ENCODE measurements at places on chromosomes 6 and 20.
A peak's percentile ranks its signal among the peaks of the same experiment; 100 is the strongest.

DNA sequence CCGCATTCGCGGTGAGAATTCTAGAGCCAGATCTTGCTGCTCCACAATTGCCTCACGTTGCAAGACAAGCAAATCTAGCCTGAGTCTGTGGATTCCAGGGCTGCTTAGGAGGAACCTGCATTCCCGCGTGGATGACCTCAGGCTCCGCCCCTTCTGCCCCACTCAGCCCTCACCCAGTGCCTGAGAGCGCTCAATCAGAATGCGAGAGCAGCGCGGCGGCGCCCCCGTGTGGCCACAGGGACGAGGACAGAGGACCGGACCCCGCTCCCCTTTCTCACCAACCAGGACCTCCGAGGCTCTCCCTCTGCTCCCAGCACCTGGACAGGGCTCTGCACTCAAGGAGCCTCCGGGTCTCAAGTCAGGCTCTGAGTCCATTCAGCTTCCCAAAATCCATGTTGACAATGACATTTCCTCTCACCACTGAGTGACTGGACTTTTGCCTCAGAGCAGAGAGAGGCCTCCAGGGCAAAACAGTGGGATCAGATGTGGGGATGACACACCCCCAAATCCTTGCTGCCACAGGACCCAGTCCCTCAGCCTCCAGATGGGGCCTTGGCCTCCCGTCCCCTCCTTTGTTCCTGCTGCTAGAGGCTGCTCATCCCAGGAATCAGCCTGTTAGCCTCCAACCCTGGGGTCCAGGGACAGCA is 52.0 kb downstream of the RPP21 start:
- DNase-seq = peak; percentile 79

GRCh38 chr6:126913651-126914050 is 204.8 kb upstream of the RSPO3 start:
- DNase-seq = no peak

- no peak for DNase-seq
Measured at GRCh38 chr6:167572841-167573271, 248.0 kb downstream of the TTLL2 start.

DNA sequence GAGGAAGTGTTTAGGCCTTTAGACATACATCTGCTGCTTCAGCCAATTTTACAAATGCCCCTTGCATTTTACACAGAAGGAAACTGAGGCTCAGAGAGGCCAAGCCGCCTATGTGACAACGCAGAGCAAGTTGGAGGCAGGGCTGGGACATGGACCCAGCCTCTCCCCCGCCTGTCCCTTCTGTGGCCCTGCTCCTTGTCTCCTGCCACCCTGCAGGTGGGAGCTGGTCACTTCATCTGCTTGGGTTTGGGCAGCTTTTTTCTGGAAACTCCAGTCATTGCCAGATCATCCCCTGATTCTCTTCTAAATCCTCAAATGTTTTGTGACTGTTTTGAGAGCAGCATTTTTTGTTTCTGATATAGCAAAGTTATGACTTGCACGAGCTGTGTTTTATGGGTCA is 68.9 kb downstream of the DLGAP4 start:
- no peak for DNase-seq

DNA sequence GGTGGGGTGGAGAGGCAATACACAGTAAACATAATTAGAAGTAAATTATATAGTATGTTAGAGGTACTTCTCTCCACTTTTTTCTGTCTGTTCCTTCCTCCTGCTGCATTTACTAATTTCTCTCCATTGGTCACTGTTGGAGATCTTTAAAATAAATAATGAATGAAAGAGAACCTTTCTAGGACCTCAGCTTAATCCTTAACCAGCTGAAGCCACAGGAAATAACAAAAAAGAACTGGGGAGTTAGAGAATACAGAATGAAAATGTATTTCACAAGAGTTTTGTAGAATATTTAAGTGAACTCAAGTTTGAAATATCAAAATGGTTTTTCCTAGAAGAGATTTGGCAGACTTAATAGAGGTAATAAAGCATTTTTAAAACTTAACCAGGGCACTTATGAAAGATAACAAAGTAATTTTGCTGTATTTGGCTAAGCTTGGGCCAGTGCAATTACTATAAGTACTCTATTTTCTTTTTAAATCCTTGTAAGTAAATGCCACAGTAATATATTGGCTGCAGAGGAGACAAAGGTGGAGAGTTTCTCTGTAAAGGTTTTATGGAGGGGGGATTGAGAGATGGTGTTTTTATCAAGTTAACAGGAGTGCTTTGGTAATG is 405.0 kb downstream of the CDKAL1 start:
- DNase-seq = no peak

- no peak for DNase-seq
Measured at GRCh38 chr6:32247401-32247800, 23.5 kb upstream of the NOTCH4 start.

- no peak for DNase-seq
Measured at GRCh38 chr6:88238901-88239300, 72.8 kb upstream of the CNR1 start.

DNA sequence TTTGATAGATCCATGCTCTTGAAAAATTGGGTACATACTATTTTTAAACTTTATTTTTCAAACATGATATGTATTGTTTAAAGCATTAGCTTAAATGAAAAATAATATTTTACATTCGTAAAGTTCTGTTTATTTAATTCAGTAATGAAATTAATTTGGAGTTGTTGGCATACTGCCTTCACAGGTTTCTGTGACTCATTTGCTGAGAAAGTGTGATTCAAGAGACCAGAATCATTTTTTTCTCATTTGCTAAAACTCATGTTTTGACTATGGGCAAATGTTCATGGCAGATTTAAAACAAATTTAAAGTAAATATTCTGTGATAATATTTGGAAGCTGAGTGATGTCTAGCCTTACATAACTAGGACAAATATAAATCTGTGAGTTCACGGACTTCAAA is 230.4 kb downstream of the BCKDHB start:
- DNase-seq = no peak

DNA sequence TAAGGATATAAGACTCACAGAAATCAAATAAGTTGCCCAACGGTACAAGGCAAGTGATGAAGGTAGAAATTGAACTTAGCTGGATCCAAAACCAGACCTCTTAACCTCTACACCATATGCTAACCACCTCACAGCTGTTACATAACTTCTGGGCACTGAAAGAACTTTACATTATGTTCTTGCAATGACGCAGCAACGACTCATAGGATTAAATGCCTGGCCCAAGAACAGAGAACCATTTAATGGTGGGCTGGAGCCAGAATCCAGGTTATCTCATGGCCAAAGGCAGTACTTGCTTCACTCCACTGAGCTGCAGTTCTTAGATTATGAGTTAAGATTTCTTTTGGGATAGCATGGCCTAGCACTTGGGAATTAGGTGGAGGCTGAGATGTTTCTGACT is 4.4 kb downstream of the TRMT6 start:
- DNase-seq = no peak

DNA sequence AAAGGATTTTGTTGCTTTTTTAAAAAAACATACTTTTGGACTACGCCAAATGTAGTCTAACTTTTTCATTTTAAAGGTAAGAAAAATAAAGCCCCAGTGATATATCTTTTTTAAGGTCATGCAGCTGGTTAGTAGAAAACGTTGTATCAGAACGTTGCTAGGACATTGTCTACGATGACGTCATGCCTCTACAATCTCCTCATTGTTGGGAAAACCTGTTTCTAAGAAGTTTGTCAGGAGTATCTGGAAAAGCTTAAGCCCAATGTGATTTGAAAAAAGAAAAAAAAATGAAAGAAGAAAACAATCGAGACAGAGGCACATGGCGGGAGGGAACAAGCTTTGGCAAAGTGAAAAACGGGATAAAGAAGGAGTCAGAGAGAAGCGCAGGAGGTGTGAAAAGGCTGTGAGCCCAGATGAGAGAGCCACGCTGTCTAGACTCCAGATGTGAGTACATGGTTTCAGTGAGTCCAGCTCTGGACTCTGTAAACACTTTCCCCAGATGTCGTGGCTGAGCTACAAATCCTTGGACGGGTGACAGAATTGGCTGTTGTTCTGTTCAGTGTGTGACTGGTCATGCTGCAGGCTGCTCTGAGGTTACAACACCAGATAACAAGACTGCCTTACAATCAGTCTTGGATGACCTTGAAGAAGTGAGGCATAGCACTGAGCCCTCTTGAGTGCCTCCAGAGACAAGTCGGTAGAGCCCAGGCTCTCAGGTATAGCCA is 656.7 kb upstream of the ID4 start:
- no peak for DNase-seq

DNA sequence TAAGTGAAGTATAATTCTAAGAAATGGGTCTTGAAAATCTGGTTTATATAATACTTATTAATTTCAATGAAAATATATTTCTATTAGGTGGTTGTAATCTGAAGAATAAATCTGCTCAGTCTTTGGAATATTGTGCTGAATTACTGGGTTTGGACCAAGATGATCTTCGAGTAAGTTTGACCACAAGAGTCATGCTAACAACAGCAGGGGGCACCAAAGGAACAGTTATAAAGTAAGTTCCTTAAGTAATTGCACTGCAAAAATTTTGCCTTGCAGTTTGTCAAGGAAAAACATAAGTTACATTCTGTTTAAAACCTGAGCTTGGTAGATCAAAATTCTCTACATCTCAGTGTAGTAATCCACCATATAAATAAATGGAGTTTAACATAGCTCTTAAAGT is 106.0 kb downstream of the MYO6 start:
- no peak for DNase-seq

GRCh38 chr20:58219342-58219700 is 9.1 kb downstream of the ANKRD60 start:
- no peak for DNase-seq

- no peak for DNase-seq
Measured at GRCh38 chr6:32105433-32105832, 3.7 kb downstream of the TNXB start.

DNA sequence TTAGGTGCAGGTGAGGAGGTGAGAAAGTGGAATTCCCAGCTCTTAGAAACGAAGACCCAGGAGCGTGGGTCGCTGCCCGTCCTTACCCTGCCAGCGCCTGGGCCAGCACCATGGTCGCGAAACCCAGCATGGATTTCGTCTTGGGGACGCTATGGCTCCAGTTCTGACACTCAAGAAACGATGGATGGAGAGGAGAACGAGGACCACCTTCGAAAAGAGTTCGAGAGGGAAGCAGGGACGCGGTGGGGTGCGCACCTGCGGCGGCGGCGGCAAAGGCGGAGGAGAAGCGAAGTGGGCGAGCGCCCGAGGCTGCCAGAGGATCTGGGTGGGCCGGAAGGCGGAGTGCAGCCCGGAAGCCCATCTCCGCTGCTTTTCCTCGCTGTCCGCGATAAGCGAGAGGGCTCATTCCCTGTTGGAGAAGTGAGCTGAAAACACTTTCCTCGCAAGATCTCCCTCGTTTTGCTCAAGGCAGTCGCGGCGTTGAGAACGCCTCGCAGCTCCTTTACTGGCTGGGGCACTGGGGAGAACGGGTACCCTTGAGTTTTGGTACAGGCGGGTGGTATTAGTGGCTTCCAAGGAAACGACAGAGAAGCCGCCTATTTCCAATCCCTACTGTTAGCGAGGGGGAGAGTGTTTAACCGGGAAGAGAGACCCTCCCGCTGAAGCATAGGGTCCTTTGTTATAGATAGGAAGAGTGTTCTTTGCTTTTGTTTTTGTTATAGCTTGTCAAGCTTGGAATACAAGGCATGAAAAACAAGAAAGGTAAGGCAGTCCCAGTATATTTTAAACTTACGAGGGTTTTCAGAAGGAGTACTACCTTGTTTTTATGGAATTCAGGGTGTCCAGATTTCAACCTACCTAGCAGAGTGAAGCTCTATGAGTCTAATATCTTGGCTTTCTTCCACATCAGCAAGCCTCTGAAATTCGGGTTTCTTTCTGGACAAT is 109.5 kb downstream of the TRIM27 start:
- no peak for DNase-seq

DNA sequence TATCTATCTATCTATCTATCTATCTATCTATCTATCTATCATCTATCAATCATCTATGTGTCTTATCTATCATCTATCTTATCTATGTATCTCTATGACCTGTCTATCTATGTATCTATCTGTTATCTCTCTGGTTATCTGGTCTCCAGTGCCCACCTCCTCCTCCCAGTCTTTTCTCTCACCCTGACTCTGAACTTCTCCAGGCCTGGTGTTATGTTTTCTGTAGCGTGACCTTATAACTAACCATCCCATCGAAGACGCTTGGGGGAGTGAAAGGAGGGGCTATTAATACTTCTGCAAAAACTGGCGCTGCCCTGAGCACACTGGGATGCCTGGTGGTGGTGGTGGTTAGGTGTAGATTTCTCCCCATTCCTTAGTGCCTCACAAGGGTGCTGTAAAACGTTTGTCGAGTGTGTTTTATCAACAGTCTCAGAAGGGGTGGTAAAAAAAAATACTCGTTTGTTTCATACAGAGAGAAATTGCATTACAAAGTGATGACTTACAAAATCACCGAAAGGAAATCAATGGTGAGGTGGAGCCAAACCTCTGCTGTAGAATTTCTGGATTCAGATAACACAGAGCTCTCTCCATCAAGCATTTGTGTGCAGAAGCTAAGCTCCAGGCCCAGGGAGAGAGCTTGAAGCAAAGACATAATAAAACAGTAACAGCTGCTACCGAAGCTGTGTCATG is 156.2 kb downstream of the BCAS1 start:
- no peak for DNase-seq

- no peak for DNase-seq
Measured at GRCh38 chr6:13859871-13860555, 45.7 kb upstream of the MCUR1 start.

- no peak for DNase-seq
Measured at GRCh38 chr6:11553824-11554223, 16.3 kb downstream of the TMEM170B start.

GRCh38 chr6:10146715-10147451 is 268.0 kb downstream of the TFAP2A start:
- DNase-seq = no peak

- DNase-seq = no peak
Measured at GRCh38 chr20:39878809-39879208, 810.2 kb downstream of the MAFB start.

- no peak for DNase-seq
Measured at GRCh38 chr6:106165885-106166485, 79.8 kb downstream of the PRDM1 start.

- no peak for DNase-seq
Measured at GRCh38 chr6:149500096-149500495, 15.3 kb upstream of the ZC3H12D start.

DNA sequence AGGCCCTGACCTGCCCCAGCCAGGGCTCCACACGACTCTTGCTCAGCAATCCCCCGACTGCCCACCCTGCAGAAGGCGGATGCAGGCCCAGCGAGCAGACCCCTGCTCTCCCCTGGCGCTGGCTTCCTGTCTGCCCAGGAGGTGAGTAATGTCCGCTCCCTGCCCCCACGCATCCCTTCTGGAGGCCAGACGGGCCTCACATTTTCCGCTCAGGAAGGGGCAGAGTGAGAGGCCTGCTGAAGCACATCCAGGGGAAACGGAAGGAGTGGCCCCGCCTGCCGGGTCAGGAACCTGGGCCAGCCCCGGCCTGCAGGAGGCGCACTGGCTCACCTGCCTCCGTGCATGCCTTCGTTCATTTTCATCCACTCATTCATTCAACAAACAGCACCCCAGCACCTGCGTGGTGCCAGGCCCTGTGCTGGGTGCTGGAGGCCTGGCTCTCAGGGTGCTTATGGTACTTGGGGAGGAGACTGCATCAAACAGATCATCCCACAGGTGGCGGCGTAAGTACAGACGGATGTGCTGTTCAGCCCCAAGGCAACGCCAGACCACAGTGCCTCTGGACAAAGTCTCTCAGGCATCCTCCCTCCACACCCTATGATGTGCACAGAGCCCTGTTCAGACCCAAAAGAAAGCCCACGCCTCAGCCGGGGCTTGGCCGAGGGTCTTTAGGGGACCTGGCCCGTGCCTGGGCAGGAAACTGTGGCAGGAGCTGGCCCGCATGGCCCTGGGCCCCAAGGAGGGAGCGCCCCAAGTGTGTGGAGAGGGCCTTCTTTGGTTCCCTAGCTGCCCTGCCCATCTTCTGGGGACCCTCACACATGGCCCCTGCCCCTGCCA is 112.1 kb downstream of the ASXL1 start:
- no peak for DNase-seq

- no peak for DNase-seq
Measured at GRCh38 chr6:8707956-8708772, 272.8 kb upstream of the SLC35B3 start.
